ENCODE measurements at places on chromosomes 5 and 9.
A peak's percentile ranks its signal among the peaks of the same experiment; 100 is the strongest.

GRCh38 chr5:131766689-131767088 lies 30.1 kb downstream of the FNIP1 start:
- no peak for DNase-seq

GRCh38 chr5:181223729-181224389 lies 778 bp downstream of the TRIM41 start:
- no peak for DNase-seq

DNA sequence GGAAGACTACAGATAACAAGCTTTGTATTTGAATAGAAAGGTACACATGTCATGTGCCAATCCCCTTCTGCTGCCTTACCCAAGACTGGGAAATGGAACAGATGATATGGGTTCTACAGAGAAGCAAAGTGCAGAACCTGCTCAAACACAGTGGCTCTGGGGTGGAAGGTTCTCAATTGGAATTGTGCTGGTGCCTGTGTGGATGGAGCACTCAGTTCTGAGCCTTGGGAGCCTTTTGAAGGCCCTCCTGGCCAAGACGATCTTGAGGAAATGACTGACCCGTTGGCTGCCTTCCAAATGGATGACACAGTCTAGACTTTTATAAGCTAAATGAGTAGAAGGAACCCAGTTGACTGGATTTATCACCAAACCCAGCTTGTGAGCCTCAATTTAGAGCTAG lies 4.2 kb upstream of the PRSS3 start:
- DNase-seq, result no peak

GRCh38 chr5:137887831-137888230 lies 1.4 kb upstream of the PKD2L2 start:
- no peak for DNase-seq

DNA sequence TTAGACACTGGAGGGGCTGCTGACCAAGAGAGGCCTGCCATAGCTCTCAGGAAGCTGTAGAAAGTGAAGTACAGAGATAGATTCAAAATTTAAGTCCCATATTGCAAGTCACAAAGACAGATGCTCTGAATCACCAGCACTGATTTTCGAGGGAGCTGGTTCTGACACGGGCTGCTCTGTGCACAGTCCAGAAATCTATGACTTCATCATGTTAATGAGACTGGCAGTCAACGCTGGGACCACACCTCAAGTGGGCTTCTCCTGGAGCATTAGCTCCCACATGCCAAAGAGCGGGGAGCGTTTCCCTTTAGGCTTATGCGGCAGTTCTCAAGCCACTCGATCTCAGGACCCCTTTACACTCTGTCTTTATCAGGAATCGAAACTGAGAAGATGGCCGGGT lies 34.2 kb upstream of the FAT2 start:
- no peak for DNase-seq

- no peak for DNase-seq
Observed at GRCh38 chr5:172874647-172875504, 40.8 kb downstream of the ERGIC1 start.

DNA sequence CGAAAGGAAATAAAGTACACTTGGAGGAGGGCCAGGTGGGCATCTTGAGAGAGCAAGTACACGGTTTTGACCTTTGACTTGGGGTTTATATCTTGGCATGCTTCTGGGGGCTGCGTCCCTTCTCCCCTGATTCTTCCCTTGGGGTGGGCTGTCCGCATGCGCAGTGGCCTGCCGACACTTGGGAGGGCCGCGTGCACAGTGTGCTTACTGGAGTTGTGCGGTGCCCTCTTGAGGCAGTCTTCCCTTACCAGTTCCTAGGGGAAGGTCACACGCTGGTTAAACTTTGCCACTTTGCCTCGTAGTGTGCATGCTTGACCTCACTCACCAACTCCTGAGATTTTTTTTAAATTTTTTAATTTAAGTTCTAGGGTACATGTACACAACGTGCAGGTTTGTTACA lies 4.3 kb upstream of the CLPTM1L start:
- DNase-seq, result no peak

- DNase-seq, result no peak
Observed at GRCh38 chr9:30459156-30459555, 1925.3 kb upstream of the ACO1 start.

GRCh38 chr5:139649082-139649991 lies 1.2 kb downstream of the CXXC5 start:
- no peak for DNase-seq

- DNase-seq, result no peak
Observed at GRCh38 chr5:137086342-137086741, 412.8 kb downstream of the SPOCK1 start.

GRCh38 chr9:130478152-130478551 lies 33.4 kb downstream of the ASS1 start:
- DNase-seq, result no peak

DNA sequence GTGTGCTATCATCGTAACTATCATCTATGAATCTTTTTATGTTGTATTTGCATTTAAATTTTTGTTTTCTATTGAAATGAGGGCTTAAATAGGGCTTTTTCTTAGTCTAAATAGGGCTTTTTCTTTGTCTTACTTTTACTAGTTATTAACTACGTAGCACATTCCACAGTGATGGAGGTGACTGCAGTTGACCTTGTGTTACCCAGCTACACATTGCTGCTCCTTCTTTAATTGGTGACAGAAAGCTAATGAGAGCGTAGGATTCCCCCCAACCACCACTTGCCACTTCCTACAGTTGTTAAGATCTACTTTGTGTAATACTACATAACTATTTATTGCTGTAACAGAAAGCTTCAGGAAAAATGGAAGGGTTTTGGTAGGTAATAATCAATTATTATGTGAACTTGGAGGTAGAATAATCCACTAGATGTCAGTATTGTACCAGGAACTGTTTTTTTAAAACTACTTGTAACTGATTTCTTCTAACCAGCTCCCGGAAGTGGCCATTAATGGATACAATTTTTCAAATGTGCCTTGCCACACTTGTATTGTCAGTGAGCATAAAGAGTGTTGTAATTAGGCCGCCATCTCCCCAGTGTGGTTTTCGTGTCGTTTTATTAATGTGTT lies 18.0 kb downstream of the MTRR start:
- DNase-seq, result peak; percentile 20

DNA sequence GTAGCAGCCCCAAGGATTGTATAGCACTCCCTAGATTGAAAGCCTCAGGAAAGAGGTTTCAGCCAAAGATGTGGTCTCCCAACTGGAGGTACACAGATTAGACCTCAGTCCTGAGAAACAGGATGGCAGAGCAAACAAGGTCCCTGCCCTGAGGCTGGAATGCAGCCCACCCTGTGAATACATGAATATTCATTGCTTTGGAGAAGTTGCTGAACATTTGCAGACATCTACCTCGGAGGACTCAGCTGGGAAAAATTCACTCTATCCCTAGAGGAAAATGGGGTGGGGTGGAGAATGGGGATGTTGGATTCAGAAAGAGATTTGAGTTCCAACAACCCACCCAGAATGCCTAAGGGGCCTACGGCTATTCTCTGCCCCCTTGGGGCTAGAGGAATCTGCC lies 129.4 kb downstream of the SLIT3 start:
- no peak for DNase-seq

GRCh38 chr5:150263801-150264621 lies 25.6 kb downstream of the CAMK2A start:
- DNase-seq, result no peak

DNA sequence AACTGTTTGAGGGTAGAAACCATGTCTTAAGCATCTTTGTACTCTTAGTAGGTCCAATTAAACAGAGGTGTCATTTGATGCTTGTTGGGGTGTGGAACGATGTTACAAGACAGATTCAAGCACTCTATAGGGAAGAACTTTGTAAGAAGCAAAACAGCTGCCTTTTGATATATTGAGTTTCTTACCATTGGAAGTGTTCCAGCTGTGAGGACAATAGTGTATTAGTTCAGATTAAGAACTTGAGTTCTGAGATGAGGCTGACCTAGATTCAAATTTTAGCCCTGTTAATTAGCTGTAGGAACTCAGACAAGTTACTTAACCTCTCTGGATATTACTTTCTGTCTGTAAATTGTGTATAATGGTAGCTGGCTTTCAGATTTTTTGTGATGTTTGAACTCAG lies 19.6 kb upstream of the ZNF462 start:
- no peak for DNase-seq

DNA sequence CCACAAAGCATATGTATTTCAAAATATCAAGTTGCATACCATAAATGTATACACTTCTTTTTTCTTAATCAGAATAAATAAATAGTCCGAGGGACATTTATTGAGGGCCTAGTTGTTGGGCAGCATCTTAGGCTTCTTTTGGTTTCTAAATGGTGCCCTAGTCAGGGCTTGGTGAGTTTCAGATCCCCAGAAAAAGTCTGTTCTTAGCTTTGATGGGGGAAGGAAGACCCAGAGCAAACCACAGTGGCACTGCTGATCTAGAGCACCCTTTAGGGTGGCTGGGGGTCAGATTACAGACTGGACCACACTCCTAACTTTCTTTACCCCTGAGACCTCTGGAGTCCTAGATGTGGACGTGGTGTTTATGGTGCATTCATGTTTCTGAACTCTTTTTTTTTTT lies 97.8 kb downstream of the C9orf152 start:
- no peak for DNase-seq

GRCh38 chr9:27485158-27485557 lies 38.9 kb upstream of the IFNK start:
- no peak for DNase-seq
